ENCODE measurements at places on chromosomes 11 and 22.

- DNase-seq = no peak
Measured at GRCh38 chr11:34178209-34178821, 72.9 kb downstream of the NAT10 start.

GRCh38 chr22:40128989-40129388 lies 48.7 kb upstream of the TNRC6B start:
- no peak for DNase-seq

- DNase-seq = peak; percentile 11
Measured at GRCh38 chr22:35480627-35481550, 59.7 kb upstream of the RASD2 start.

DNA sequence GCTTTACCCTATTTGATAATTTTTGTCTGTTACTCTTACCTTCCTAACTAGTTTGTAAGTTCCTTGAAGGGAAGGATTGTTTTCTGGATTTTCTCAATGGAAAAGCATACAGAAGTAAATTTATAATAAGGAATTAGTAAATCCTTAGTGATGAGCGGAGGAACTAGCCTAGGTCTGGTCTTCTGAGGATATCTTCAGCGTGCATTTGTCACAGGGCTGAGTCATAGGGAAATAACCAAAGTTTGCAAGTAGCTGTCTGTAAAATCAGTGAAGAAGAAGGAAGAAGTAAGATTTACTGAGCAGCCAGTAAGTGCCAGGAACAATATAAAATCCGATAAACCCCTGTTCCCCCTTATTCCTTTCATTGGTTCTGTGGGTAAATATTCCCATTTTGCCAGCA lies 162.7 kb upstream of the SORL1-AS1 start:
- no peak for DNase-seq

GRCh38 chr11:103806130-103806895 lies 230.1 kb upstream of the DDI1 start:
- DNase-seq = no peak

- peak; percentile 7 for DNase-seq
Measured at GRCh38 chr11:79439410-79439885, 1.4 kb downstream of the TENM4 start.

GRCh38 chr11:27699242-27699925 lies 871 bp downstream of the BDNF start:
- DNase-seq = no peak

GRCh38 chr11:2708757-2709281 lies 9.0 kb upstream of the KCNQ1OT1 start:
- no peak for DNase-seq

GRCh38 chr22:49422701-49423100 lies 405.0 kb downstream of the BRD1 start:
- DNase-seq = no peak

- peak; percentile 50 for DNase-seq
Measured at GRCh38 chr11:76615950-76616349, 54.6 kb downstream of the LRRC32 start.

GRCh38 chr11:92707665-92708064 lies 261.8 kb upstream of the MTNR1B start:
- DNase-seq = no peak

- no peak for DNase-seq
Measured at GRCh38 chr22:44291674-44292360, 20.9 kb downstream of the SHISAL1 start.

DNA sequence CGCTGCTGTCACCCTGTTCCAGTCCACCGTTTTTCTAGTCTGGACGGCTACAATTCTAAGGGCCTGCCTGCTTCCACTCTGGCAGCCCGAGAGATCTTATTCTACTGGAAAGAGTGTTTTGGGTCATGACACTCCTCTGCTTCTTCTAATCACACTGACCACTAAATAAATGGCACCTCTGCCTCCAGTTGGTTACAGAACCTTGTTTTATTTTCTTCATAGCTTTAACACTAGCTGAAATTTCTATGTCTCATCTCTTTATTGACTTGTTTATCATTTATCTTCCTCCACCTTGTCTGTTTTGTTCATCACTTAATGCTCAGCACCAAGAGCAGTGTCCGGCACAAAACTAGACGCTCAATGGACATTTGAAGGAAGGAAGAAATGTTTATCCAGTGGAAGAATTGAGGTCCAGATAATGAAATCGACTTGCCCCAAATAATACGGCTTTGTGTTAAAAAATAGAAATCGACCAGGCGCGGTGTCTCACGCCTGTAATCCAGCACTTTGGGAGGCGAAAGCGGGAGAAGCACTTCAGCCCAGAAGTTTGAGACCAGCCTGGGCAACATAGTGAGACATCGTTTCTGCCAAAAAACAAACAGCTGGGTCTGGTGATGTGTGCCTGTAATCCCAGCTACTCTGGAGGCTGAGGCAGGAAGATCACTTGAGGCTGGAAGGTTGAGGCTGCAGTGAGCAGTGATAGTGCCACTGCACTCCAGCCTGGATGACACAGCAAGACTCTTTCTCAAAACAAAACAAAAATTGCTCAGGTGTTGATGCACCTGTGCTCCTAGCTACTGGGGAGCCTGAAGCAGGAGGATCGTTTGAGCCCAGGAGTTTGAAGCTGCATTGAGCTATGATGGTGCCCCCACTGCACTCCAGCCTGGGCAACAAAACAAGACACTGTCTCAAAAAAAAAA lies 693 bp upstream of the PRR14L start:
- DNase-seq = no peak

- DNase-seq = no peak
Measured at GRCh38 chr22:27877501-27877900, 41.6 kb downstream of the PITPNB start.

- no peak for DNase-seq
Measured at GRCh38 chr11:108027057-108027456, 18.4 kb downstream of the CUL5 start.

GRCh38 chr22:27757928-27758525 lies 43.5 kb downstream of the MN1 start:
- no peak for DNase-seq

DNA sequence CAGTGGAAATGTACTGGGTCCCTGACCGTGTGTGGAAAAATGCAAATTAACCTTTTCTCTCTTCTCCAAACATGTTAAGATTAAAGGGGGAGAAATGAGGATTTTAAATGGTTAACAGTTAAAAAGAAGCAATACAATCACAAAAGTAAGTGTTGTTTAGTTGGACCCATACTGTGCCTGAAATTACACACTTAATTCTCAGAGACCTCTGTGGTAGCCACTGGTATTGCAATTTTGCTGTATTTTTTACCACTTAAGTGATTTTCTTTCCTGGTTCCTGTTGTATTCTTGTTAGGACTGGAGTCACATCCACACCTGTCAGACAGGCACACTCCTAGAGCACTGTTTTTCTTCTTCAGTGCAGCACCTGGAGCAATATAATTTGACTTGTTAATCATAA lies 179.6 kb upstream of the PDGFD start:
- no peak for DNase-seq

- DNase-seq = no peak
Measured at GRCh38 chr11:133503776-133504175, 28.5 kb downstream of the OPCML start.

GRCh38 chr11:62133328-62134065 lies 9.7 kb downstream of the INCENP start:
- DNase-seq = no peak

DNA sequence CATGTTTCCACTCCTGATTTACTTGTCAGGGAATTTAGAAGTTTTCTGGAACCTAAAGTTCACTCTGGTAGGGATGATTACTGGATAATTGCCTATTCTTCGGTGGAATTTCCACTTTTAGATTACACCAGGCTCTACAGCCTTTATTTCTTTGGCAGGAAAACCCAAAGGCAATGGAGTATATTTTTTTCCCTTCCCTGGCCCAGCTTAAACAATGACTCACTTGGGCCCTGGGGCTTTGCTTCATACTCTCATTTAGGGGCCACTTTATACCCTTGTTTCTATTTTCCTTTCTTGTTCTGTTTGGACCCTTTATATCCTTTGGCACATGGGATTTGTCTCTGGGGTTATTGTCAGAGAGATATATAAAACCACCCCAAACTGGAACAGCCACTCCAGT lies 114.7 kb downstream of the CSTPP1 start:
- DNase-seq = no peak

DNA sequence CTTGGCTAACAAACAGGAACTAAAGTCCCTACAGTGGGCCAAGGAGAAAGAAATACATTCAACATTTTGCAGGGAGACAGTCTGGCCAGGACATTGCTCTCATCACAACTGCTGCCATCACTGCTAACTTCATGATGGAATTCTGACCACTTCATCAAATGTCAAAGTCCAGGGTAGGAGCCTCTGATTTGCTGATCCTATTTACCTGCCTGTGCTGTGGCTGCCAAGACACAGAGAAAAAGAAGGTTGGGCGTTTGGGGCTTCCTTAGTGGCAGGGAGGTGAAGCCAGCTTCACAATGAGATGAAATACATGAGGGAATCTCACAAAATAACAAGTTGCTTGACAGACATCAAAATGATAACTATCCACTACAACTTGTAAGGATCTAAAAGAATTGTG lies 343.9 kb upstream of the CADM1 start:
- DNase-seq = no peak

- DNase-seq = no peak
Measured at GRCh38 chr11:41459465-41460401, at the start of gene LRRC4C. Gene LRRC4C (minus strand): TSS chr11:41459652.

DNA sequence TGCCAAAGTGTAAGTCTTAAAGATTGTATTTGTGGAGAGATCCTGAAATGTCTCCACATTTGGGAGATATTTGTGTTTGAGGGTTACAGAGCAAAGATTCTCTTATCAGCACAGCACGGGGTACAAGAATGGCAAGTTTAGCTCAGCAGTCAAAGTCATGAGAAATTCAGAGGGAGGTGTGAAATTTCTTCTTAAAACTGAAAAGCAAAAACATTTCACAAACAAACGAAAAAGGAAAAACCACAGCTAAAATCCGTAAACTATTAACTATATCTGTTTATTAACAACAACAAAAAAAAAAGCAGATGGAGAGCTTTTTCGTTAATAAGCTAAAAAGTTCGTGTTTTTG lies 40.9 kb upstream of the ETS1 start:
- DNase-seq = no peak

DNA sequence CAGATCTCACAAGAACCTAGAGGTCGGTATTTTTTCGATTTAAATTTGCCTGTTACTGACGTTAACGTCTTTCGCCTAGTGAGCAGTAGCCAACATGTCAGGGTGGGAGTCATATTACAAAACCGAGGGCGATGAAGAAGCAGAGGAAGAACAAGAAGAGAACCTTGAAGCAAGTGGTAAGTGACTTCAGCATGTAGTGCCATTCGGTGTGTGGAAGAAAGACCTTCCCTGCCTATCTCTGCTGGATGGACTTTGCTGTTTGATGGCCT lies 750 bp downstream of the XRCC6 start:
- no peak for DNase-seq

DNA sequence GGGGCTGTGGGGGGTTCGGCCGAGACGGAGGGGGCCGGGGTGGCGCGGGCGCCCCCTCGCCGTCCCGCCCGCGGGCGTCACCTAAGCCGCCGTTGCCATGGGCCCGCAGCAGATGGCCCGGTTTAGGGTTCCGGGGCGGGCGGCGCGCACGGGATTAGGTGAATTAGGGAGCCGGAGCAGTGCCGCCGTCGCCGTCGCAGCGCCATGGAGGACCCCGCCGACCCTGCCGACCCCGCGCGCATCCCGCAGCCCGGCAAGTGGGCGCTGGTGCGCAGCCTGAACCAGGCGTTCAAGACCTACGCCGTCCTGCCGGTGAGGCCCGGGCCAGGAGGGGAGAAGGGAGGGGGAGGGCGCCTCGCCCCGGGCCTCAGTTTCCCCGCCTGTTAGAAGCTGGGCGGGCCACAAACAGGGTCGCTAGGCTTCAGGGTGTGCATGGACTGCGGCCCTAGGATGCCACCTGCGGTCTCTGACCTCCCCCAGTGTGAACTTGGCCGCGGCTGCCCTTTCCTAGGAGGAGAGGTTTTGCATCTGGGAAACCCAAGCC lies 10.1 kb downstream of the MYO7A start:
- no peak for DNase-seq

- DNase-seq = no peak
Measured at GRCh38 chr11:12050470-12051286, 42.3 kb upstream of the DKK3 start.

- DNase-seq = peak; percentile 2
Measured at GRCh38 chr11:95444309-95445241, 213.6 kb upstream of the SESN3 start.

DNA sequence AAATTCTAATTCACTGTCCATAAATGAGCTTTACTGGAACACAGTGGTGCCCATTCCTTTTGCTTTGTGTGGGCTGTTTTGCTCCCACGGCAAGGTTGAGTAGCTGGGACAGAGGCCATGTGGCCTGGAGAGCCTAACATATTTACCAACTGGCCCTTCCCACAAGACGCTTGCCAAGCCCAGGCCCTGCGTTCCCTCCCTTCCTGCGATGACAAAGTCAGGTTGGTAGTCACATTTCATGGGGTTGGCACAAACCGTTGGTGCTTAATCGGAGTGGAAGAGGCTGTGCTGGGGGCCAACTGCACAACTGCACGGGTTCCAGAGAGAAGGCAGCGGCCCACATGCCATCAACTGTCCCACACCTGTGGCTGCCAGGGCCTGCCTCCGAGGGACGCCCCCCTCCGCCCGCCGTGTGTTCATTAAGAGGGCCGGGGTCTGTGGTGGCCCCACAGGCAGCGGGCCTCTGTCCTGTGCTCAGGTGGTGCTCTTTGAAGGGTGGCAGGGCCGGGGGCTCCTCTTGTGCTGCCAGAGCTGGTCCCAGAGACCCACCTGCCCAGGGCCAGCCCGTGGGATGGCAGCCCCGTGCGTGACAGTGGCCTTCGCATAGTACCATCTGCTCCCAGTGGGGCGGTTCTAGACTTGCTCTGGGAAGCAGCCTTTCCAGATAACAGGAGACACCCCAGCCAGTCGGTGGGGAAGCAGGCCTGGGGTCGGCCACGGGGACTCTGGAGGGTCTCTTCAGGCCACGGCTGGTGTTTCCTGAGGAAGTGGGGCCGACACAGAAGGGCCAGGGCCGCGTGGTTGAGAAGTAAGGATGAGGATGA lies 81.5 kb upstream of the CLDN5 start:
- DNase-seq = no peak

DNA sequence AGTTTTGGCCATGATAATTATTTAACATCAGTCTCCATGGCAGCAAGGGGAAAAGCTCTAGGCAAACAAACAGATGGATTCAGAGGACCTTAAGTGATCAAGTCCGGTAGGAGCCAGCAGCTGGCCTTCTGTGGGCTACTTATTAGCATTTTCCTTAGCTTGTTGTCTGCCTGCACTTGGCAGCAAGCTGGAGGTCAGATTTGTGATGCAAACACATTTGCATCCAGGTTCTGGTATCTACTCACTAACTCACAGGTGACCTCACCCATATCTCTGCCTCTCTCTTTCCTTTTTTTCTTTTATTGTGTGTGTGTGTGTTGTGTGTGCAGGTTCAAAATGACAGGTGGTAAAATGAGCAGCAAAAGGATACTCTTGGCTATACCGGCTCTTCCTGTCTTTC lies 32.3 kb downstream of the ARHGAP42 start:
- peak; percentile 80 for DNase-seq

- DNase-seq = no peak
Measured at GRCh38 chr11:128809128-128809527, 58.0 kb downstream of the KCNJ1 start.
